Uterus (tissue), 4 donors: ENCODE measurements at places on chromosomes 6 and 20.

DNA sequence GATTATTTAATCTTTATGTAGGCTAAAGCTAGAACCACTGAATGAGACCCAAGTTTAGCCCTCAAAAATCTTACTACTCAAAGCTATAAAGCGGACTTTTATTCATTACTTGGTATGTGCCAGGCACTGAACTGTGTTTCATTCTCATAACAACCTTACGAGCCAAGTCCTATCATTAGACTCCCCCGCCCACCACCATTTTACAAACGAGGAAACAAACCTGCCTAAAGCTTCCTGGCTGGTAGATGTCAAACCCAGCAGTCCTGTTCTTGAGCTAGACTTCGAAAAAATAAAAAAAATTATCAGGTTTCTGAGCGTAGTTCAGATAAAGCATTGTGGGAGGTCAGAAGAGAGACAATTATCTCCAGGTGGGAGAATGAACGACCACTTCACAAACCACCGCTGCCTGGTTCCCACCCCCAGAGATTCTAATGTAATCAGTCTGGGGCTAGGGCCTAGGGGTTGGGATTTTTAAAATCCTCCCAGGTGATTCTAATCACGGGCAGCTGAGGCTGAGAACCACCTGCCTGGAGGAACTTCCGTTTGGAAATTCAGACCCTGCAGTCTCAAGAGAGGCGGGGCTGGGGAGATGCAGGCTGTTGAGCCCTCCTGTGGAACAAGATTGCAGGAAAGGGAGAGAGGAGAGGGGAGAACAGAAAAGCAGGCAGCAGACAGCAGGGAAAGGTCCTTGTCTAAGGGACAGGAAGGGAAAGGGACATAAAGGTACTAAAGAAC lies 8.6 kb downstream of the ADTRP start:
- no peaks in the 10 kb centered on the region for H3K27me3 ChIP-seq
- H3K4me1 ChIP-seq = no peaks in the 10 kb centered on the region
- no peaks in the 10 kb centered on the region for H3K36me3 ChIP-seq
- DNase-seq = no peak
- peak overlapping the region; percentile 91 for H3K27ac ChIP-seq
- H3K4me3 ChIP-seq = no peak overlapping the region

DNA sequence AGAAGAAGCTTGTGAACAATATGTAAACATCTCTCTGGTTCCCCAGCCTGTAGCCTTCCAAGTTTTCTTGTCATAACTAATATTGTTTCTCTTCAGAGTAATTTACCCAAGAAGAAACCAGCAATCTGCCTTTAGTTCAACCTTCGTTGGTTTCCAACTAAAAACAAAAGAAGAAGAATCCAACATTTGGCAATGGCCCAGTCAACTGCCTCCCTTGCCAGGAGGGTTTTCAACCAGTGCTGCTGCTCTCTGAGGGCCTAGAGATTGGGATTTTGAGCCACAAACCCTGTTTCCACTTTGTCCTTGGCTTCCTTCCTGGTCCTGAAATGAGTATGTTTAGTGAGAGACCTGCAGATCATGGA lies 395.8 kb upstream of the CNR1 start:
- H3K27ac ChIP-seq = no peak overlapping the region
- H3K27me3 ChIP-seq = no peaks in the 10 kb centered on the region
- H3K4me1 ChIP-seq = no peaks in the 10 kb centered on the region
- H3K36me3 ChIP-seq = no peaks in the 10 kb centered on the region
- no peak overlapping the region for H3K4me3 ChIP-seq

DNA sequence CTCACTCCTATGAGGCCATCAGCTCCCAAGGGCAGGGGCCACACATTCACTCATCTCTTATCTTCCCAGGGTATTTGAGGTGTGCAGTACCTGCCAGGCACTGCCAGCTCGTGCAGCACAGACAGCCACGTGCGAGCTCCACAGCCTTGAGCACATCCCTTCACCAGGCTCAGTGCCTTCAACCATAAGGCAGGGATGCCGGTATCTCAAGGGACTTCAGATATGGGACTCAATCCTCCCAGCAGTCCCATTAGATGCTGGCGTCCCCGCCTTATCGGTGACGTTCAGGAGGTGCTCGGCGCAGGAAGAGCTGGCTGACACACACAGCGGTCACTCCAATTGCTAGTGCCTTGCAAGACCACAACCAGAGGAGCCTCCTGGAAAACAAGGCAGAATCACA lies 47.0 kb downstream of the EZR start:
- no peaks in the 10 kb centered on the region for H3K36me3 ChIP-seq
- DNase-seq = no peak
- H3K27me3 ChIP-seq = no peaks in the 10 kb centered on the region
- H3K4me3 ChIP-seq = no peak overlapping the region
- no peak overlapping the region for H3K27ac ChIP-seq

DNA sequence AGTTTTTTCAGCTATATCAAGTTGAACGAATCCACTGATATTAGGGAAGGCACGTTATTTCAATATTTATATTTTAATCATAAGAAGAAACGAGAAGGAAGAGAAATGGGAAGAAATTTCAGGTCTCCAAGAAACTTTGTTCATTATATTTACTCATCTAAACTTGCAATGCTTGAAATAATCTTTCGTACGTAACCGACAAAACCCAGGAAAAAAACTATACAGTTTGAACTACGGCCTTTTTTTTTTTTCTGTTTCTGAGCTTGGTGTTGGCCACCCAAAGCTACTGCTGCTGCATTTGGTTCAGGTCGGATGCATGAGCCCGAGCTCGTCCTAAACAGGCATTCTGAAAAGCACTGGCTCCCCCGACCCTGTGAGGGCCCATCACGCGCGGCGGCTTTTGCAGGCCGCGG lies 548 bp downstream of the PERP start:
- peak overlapping the region; percentile 78 for H3K4me3 ChIP-seq
- no peaks in the 10 kb centered on the region for H3K4me1 ChIP-seq
- no peaks in the 10 kb centered on the region for H3K27me3 ChIP-seq
- H3K27ac ChIP-seq = peak overlapping the region; percentile 71
- DNase-seq = no peak
- H3K36me3 ChIP-seq = no peaks in the 10 kb centered on the region

DNA sequence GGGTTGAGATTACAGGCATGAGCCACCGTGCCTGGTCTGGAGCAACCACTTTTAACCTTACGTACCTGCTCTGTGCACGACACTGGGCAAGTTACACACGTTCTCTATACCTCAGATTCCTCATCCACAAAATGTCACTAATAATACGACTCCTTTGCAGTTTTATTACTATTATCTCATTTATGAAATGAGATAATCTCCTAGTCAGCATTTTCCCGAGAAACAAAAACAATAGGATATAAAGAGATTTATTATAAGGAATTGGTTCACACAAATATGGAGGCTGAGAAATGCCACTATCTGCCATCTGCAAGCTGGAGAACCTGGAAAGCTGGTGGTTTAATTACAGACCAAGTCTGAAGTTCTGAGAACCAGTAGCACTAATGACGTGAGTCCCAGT lies 12.0 kb upstream of the KIF13A start:
- no peak for DNase-seq
- H3K4me3 ChIP-seq = no peak overlapping the region
- no peaks in the 10 kb centered on the region for H3K36me3 ChIP-seq
- H3K27ac ChIP-seq = no peak overlapping the region
- no peaks in the 10 kb centered on the region for H3K4me1 ChIP-seq

GRCh38 chr20:48165401-48165685 lies 380.1 kb upstream of the SULF2 start:
- H3K27me3 ChIP-seq = no peaks in the 10 kb centered on the region
- no peak overlapping the region for H3K4me3 ChIP-seq
- no peak for DNase-seq
- no peak overlapping the region for H3K27ac ChIP-seq

- H3K4me1 ChIP-seq = no peaks in the 10 kb centered on the region
- no peaks in the 10 kb centered on the region for H3K27me3 ChIP-seq
- no peak for DNase-seq
- H3K27ac ChIP-seq = no peak overlapping the region
- no peak overlapping the region for H3K4me3 ChIP-seq
Observed at GRCh38 chr20:18683839-18684238, 96.0 kb downstream of the DTD1 start.

DNA sequence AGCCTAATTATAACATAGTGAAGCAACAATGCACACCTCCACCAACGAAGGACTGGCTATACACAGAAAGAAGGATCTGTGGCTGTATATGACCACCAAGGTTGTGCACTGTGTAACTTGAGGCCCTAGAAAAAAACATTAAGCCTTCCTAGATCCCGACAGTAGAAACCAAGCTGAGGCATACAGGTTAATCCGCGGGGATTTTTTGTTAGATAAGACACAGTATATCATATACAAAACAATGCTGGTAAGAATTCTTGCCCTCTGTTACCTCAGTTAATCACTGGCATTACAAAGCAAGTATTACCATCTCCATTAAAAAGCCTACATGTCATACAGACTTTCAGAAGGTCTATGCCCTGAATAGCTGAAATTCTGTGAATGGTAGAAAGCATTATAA lies 228.8 kb downstream of the TBC1D32 start:
- DNase-seq = no peak
- no peak overlapping the region for H3K27ac ChIP-seq
- H3K27me3 ChIP-seq = no peaks in the 10 kb centered on the region
- H3K4me3 ChIP-seq = no peak overlapping the region
- H3K4me1 ChIP-seq = no peaks in the 10 kb centered on the region

GRCh38 chr6:157188213-157188612 lies 135.1 kb downstream of the TMEM242 start:
- H3K4me3 ChIP-seq = no peak overlapping the region
- H3K27me3 ChIP-seq = no peaks in the 10 kb centered on the region
- no peak for DNase-seq
- H3K27ac ChIP-seq = no peak overlapping the region

- H3K27me3 ChIP-seq = no peaks in the 10 kb centered on the region
- no peaks in the 10 kb centered on the region for H3K36me3 ChIP-seq
- no peak for DNase-seq
- no peak overlapping the region for H3K4me3 ChIP-seq
- no peak overlapping the region for H3K27ac ChIP-seq
- no peaks in the 10 kb centered on the region for H3K4me1 ChIP-seq
Observed at GRCh38 chr6:48670546-48670945, 559.5 kb upstream of the PTCHD4 start.

- no peaks in the 10 kb centered on the region for H3K27me3 ChIP-seq
- DNase-seq = no peak
- H3K27ac ChIP-seq = no peak overlapping the region
Observed at GRCh38 chr20:40683221-40683893, 5.7 kb downstream of the MAFB start.
